GM12878 (cell line): ENCODE measurements at places on chromosomes 11 and 22. TPM values are rescaled to one million over a fixed set of nuclear protein-coding genes. Genes with fewer than 3 reads are reported as not detected.
A peak's percentile ranks its signal among the peaks of the same experiment; 100 is the strongest.

DNA sequence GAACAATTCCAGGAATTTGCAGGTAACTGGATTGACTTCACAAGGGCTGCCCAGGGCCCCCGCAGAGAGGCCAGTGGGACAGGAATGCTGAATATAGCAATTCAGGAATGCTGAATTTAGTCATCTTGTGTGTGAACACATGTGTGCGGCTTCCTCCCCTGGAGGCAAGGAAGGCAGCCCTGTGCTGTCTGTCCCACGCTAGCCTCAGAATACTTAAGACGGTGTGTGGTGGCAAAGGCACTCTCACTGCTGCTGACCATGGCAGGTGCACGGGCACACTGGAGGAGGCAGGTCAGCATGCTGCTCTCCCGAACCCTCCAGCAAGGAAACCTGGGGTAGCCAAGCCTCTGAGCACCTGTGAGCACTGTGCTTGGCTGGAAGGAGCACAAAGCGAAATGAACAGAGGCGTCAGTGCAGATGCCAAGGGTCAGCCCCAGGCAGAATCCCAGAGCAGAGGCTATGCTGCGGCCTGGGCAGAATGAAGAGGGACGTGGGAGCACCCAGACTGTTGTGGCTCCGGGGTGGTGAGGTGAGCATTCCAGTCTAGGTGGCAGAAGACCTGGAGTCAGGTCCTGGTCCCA is 2.7 kb downstream of the GNAZ start:
- no peaks in the 10 kb centered on the region for H3K36me3 ChIP-seq
- peaks cover 3% of the 10 kb centered on the region; the same call in 1 of the 2 replicates for H3K4me1 ChIP-seq
- peaks cover 9% of the 10 kb centered on the region for H3K27me3 ChIP-seq
- no peak overlapping the region for H3K4me3 ChIP-seq

GRCh38 chr22:46851941-46852340 is 89.5 kb downstream of the TBC1D22A start:
- DNase-seq, result no peak
- H3K27ac ChIP-seq, result no peak overlapping the region
- no peaks in the 10 kb centered on the region for H3K4me1 ChIP-seq
- H3K27me3 ChIP-seq, result no peaks in the 10 kb centered on the region
- H3K36me3 ChIP-seq, result peaks cover 8% of the 10 kb centered on the region; the same call in 1 of the 2 replicates

DNA sequence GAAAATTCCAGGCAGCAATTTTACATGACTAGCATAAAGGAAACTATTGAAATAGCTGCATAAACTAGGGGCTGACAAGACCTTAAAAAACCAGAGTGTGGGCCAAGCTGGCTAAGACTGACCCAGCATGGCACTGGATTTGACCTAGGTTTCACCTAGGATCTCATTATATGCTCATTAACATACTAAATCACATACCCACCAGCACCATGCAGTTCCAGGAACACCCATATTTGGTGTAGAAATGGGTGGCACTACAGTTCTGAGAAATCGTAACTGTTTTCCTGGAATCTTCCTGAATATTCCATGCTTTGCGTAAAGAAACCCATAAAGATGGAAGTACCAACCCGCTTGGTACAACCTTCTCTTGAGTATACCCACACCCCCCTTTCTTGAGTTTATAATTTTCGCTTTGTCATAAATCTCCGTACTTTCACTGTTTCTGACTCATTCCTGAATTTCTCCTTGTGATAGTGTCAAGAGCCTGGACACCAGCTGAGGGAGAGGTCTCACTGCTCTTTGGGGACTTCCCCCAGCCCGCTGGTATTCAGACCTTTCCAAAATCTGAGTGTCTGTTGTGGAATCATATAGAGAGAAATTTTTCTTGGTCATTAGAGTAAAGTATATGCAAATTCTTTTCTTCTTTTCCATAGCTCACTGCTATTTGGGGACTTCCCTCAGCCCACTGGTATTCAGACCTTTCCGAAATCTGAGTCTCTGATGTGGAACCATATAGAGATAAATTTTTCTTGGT is 55.1 kb downstream of the MTMR3 start:
- H3K4me3 ChIP-seq, result no peak overlapping the region; the same call in 1 of the 2 replicates
- peak overlapping the region; percentile 4; the same call in 1 of the 2 replicates for H3K27ac ChIP-seq
- peak; percentile 54 for DNase-seq
- H3K36me3 ChIP-seq, result no peaks in the 10 kb centered on the region

- peaks cover 8% of the 10 kb centered on the region for H3K27me3 ChIP-seq
- peaks cover 13% of the 10 kb centered on the region for H3K4me1 ChIP-seq
- H3K27ac ChIP-seq, result no peak within 1 kb of the TSS
- no peaks in the 10 kb centered on the region for H3K36me3 ChIP-seq
- no peak for DNase-seq
Measured at GRCh38 chr11:10293423-10294289, at the start of gene SBF2. TSS of gene SBF2 (minus strand) at chr11:10294219. CDS start at chr11:10294069, 150 bp downstream.

Gene ALDH3B1
- total RNA-seq, result 0.32 TPM in 1 of 2 replicates, not detected in the other

Gene MS4A15
- 0.46 and 0.56 TPM in 2 replicates for total RNA-seq

Gene OR52H1
- 0.19 and 0.28 TPM in 2 replicates for total RNA-seq

GRCh38 chr11:75592715-75593114 is 30.7 kb downstream of the SERPINH1 start:
- no peak for DNase-seq
- no peaks in the 10 kb centered on the region; the same call in 1 of the 2 replicates for H3K27me3 ChIP-seq
- H3K4me1 ChIP-seq, result peaks cover 8% of the 10 kb centered on the region
- no peak overlapping the region for H3K27ac ChIP-seq
- no peak overlapping the region for H3K4me3 ChIP-seq

- DNase-seq, result no peak
- H3K27me3 ChIP-seq, result no peaks in the 10 kb centered on the region
- no peak overlapping the region for H3K4me3 ChIP-seq
Measured at GRCh38 chr22:29810216-29810615, 27.9 kb downstream of the ASCC2 start.

Gene RNF215
- total RNA-seq, result 6.9 and 7.6 TPM in 2 replicates

DNA sequence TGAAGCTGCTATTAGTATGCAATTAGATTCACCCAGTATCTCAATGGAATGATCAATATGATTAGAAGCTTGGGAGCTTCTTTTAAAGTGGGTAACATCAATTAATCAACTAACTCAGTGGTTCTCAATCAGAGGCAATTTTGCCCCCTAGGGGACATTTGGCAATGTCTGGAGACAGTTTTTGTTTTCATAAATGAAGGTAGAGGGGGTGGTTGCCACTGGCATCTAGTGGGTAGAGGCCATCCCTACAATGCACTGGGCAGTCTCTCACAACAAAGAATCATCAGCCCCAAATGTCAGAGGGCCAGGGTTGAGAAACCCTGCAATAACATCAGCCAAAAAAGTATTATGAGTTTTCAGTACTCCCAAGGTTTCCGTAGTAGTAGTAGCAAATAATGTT is 5.9 kb upstream of the AMOTL1 start:
- peaks cover under 1% of the 10 kb centered on the region; the same call in 1 of the 2 replicates for H3K27me3 ChIP-seq
- H3K27ac ChIP-seq, result no peak overlapping the region
- H3K4me1 ChIP-seq, result no peaks in the 10 kb centered on the region
- no peaks in the 10 kb centered on the region for H3K36me3 ChIP-seq

DNA sequence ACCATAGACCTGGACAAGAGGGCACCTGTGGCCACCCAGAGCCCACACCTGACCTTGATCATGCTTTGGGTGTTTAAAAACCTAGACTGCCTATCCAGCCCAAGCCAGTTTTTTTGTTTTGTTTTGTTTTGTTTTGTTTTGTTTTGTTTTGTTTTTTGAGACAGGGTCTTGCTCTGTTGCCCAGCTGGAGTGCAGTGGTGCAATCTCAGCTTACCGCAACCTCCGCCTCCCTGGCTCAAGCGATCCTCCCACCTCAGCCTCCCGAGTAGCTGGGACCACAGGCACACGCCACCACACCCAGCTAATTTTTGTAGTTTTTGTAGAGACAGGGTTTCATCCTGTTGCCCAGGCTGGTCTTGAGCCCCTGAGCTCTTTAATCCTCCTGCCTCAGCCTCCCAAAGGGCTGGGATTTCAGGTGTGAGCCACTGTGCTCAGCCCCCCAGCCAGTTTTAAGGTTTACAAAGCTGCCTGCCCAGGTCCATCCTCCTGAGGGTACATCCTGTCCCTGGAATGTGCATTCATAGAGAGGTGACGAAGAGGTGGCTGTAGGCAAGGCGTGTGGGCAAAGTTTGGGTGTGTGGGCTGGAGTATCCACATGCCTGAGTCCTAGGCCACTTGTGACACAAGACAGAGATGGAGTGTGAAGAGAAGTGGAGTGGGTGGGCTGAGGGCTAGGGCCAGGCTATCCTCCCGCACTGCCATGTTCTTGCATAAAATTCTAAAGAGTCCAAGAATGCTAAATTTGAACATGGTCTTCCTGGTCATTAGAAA is 3.3 kb upstream of the CD82 start:
- H3K4me1 ChIP-seq, result peaks cover 31% of the 10 kb centered on the region
- no peak for DNase-seq
- H3K27me3 ChIP-seq, result no peaks in the 10 kb centered on the region
- no peak overlapping the region for H3K4me3 ChIP-seq
